ENCODE measurements at places on chromosomes 3 and 15. TPM values are rescaled to one million over a fixed set of nuclear protein-coding genes. Genes with fewer than 3 reads are reported as not detected.
A peak's percentile ranks its signal among the peaks of the same experiment; 100 is the strongest.

Gene LRRC31
- not detected for total RNA-seq

- no peaks in the 10 kb centered on the region for H3K36me3 ChIP-seq
- no peaks in the 10 kb centered on the region for H3K27me3 ChIP-seq
- no peak overlapping the region for H3K4me3 ChIP-seq
- H3K27ac ChIP-seq: no peak overlapping the region
- no peaks in the 10 kb centered on the region for H3K4me1 ChIP-seq
- DNase-seq: no peak
Measured at GRCh38 chr3:148763156-148763680, 64.4 kb upstream of the CPB1 start.

Gene CFAP20DC
- total RNA-seq: 1.4 TPM

DNA sequence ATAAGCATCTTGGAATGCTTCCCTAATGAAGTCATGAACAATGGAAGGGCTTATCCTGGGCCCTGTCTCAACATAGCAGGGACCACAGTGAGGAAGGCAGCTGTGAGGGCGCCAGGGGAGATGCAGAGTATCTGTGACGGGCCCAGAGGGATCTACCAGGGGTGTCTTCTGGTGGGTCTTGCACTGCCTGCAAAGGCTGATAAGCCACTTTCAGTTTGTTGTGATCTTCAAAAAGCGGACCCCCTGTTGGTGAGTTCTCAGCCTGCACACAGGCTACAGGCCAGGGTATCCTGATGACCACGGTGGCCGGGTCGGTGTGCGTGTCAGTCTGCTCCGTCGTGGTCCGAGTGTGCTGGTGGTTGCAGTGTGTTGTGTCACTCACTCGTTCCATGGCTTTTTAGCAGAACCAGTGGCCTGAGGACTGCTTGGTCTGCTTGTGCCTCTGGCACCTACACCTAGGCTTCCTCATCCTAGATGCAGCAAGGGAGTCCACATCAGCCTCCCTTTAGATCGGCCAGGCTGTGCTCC is 46.8 kb downstream of the CHDH start:
- no peaks in the 10 kb centered on the region for H3K36me3 ChIP-seq
- no peak for DNase-seq
- H3K4me1 ChIP-seq: no peaks in the 10 kb centered on the region

Gene CCR8
- total RNA-seq: 47.6 TPM

Gene ZNF80
- total RNA-seq: 5.5 TPM

Gene C3orf18
- total RNA-seq: 17.8 TPM

DNA sequence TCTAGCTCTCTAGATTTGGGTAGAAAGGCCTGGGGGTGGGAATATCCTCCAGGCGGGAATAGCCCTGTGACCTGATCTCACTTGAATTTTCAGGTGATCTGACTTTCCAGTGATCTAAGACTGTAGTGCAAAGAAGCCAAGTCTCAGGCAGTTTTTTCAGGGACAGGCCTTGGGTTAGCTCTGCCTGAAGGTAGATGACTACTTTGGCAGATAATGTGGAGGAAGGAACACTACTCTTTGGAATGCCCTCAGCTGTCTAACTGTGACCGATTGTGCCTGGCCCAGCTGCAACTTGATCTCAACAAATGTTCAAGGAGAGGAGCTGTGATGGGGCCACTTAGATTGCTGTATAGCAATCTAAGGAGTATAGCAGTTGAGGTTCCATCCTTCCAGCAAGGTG is 193.7 kb downstream of the TCF12 start:
- no peaks in the 10 kb centered on the region for H3K27me3 ChIP-seq
- peaks cover 5% of the 10 kb centered on the region for H3K4me1 ChIP-seq
- no peak overlapping the region for H3K4me3 ChIP-seq
- H3K36me3 ChIP-seq: peaks cover 6% of the 10 kb centered on the region
- DNase-seq: no peak

GRCh38 chr3:141764986-141765385 is 1.8 kb downstream of the GRK7 start:
- no peaks in the 10 kb centered on the region for H3K27me3 ChIP-seq
- H3K4me3 ChIP-seq: no peak overlapping the region
- no peak for DNase-seq
- H3K36me3 ChIP-seq: no peaks in the 10 kb centered on the region
- H3K4me1 ChIP-seq: peaks cover 15% of the 10 kb centered on the region
- no peak overlapping the region for H3K27ac ChIP-seq

GRCh38 chr3:184564685-184565385 is 3.2 kb downstream of the EPHB3 start:
- peaks cover 79% of the 10 kb centered on the region for H3K27me3 ChIP-seq
- H3K36me3 ChIP-seq: no peaks in the 10 kb centered on the region
- no peak overlapping the region for H3K4me3 ChIP-seq

- H3K4me3 ChIP-seq: no peak overlapping the region
- H3K27me3 ChIP-seq: peaks cover 13% of the 10 kb centered on the region
- DNase-seq: no peak
Measured at GRCh38 chr3:59150039-59150438, 100.2 kb upstream of the CFAP20DC start.

Gene NR2E3
- not detected for total RNA-seq

Gene CASR
- total RNA-seq: not detected

- no peak overlapping the region for H3K4me3 ChIP-seq
- no peaks in the 10 kb centered on the region for H3K4me1 ChIP-seq
- no peak for DNase-seq
Measured at GRCh38 chr3:54713455-54713854, 214.4 kb downstream of the LRTM1 start.

Gene CCRL2
- 11.9 TPM for total RNA-seq

GRCh38 chr3:13011573-13012220 is 61.5 kb downstream of the IQSEC1 start:
- peak; percentile 96 for DNase-seq
- no peaks in the 10 kb centered on the region for H3K27me3 ChIP-seq

DNA sequence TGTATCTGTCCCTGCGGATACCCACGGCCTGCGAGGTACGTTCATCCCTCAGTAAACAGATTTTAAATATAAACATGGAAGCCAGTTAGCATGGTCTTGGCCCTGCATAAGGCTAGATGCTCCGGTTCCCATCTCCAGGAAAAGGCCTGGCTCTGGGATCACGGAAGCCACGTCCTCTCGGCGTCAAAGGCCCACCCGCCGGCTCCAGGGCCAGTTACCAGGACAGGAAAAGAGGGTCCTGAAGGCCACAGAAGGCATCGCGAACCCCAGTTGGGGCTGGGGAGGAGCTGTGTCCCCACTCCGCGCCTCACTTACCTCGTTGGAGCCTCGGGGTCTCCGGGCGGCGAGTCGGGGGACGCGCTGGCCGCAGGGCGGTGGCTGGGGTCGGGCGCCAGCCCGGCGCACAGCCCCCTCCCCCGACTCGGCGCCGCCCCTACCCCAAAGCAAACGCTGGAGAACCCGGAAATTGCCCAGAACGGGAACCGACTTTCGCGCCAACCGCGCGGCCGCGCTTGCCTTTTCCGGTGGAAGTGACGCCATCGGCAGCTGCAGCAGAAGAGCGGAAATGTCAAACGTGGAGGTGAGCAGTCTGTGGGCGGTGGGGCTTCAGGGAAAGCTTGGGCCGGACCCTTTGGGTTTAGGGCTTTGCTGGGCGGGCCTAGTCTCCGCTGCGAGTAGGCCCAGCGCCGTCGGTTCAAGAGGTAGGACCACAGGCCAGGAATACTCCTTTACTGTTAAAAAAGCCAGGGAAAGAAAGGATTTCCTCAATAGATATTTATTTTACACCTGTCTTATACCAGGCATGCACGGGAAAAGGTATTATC is at the start of gene TOPBP1:
TOPBP1 (minus strand) TSS at position 488 of the 824 bp plus-strand sequence. CDS start 814 bp downstream, outside the sequence.
- H3K4me3 ChIP-seq: peak within 1 kb of the TSS; percentile 92
- H3K36me3 ChIP-seq: peaks cover 30% of the 10 kb centered on the region
- peak within 1 kb of the TSS; percentile 98 for H3K27ac ChIP-seq
- peaks cover 43% of the 10 kb centered on the region for H3K4me1 ChIP-seq
- no peaks in the 10 kb centered on the region for H3K27me3 ChIP-seq

GRCh38 chr15:84598993-84599392 is 1.8 kb upstream of the ZSCAN2 start:
- H3K27me3 ChIP-seq: no peaks in the 10 kb centered on the region
- peak overlapping the region; percentile 80 for H3K27ac ChIP-seq
- H3K4me1 ChIP-seq: peaks cover 62% of the 10 kb centered on the region
- H3K4me3 ChIP-seq: peak overlapping the region; percentile 37
- DNase-seq: peak; percentile 65

Gene SENP8
- total RNA-seq: 1.1 TPM

DNA sequence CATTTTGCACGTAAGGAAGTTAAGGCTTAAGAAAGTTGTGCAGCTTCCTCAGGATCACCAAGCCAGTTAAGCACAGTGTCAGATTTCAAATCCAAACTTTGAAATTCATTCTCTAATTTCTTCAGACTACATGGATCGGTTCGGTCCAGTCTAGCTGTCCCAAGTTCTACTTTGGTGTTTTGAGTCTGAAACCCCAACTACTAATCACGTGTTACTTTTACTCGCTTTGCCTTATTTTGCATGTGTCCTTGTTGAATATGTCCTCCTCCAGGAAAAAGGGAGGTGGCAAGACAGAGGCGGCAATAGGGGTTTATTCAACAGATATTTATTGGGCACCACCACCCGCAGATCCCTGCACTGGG is 522 bp upstream of the GXYLT2 start:
- no peak overlapping the region for H3K27ac ChIP-seq
- H3K27me3 ChIP-seq: peaks cover 81% of the 10 kb centered on the region
- no peak for DNase-seq
- peaks cover 14% of the 10 kb centered on the region for H3K4me1 ChIP-seq
- peaks cover 2% of the 10 kb centered on the region for H3K36me3 ChIP-seq

DNA sequence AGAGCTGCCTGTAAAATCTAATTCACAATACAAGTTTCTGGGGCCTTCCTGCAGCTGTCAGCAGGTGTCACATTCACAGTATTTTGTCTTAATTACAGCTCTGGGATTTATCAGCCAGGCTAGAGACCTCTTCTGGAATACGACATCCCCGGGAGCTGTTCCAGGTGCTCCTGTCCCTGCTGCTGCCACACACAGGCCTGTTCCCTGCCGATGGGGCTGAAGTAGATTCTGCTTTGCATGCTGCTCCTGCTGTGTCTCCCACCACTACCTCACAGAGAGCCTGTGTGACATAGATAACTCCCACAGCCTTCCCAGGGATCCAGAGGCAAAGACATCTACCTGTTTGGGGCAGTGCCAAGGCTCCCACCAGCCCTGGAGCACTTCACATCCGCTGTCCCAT is 20.4 kb downstream of the COLQ start:
- H3K27me3 ChIP-seq: no peaks in the 10 kb centered on the region
- DNase-seq: no peak
- H3K4me3 ChIP-seq: no peak overlapping the region

- H3K27ac ChIP-seq: no peak overlapping the region
- H3K36me3 ChIP-seq: no peaks in the 10 kb centered on the region
- no peaks in the 10 kb centered on the region for H3K27me3 ChIP-seq
- H3K4me1 ChIP-seq: no peaks in the 10 kb centered on the region
- no peak for DNase-seq
Measured at GRCh38 chr3:41338276-41338675, 139.0 kb downstream of the CTNNB1 start.

Gene C3orf52
- total RNA-seq: 2.6 TPM

DNA sequence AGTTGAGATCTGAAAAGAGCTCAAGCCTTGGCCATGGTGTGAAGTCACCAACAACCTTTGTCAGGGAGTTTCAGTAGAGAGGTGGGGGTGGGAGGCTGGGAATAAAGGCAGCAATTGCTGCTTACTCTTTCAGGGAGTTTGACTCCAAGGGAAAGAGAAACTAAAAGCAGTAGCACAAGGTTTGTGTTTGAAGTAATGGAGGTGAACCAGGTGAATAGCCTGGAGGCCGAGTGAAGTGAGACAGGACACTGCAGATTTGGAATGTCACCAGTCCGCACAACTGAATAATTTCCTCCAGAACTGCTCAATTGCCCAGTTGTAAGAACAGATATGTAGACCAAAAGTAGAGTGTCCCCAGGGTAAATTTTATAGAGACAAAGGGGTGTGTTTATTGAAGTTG is 44.1 kb downstream of the CD86 start:
- DNase-seq: no peak
- H3K4me1 ChIP-seq: peaks cover 46% of the 10 kb centered on the region
- H3K27me3 ChIP-seq: no peaks in the 10 kb centered on the region
- H3K4me3 ChIP-seq: no peak overlapping the region
- H3K36me3 ChIP-seq: peaks cover 8% of the 10 kb centered on the region
- H3K27ac ChIP-seq: no peak overlapping the region

Data from activated CD8-positive, alpha-beta memory T cell treated with anti-CD3 and anti-CD28 coated beads, Interleukin-2, amount 10 ng/mL, durations not matched to agents 7 days and 5 days (primary cell).